Stimulated activated CD4-positive, alpha-beta T cell treated with anti-CD3 and anti-CD28 coated beads, TNF-alpha, amount 100 ng/mL, for 24 hours (primary cell): ENCODE measurements at places on chromosomes 16 and 17.

DNA sequence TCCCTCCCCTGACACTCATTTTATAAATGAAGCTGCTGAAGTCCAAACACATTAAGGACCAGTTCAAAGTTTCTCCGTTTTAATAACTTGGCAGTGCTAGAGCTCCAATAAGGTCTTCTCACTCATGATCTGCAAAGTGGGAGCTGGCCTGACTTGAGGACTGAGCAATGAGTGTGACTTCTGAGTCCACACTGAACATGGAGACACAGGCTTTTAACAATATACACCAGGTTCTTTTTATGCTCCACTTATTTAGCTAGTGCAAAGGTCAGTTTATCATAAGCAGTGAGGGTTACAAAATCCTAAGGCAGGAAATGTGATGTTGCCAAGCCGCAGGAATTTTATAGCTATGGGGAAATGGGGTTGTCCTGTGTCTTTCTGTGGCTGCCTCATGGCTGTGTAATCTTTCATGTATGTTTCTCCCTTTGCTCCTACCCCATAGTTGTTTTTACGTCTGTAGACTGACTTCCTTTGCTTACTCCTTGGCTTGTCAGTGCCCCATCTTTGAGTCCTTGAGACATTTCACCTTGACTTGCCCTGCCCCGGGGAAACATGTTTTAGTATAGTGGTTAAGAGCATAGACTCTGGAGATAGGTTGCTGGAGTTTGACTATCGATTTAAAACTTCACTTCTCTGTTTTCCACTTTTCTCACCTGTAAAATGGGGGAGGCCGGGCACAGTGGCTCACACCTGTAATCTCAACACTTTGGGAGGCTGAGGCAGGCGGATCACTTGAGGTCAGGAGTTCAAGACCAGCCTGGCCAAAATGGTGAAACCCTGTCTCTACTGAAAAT, 12.2 kb upstream of the MMD start:
- DNase-seq = no peak

GRCh38 chr16:58399718-58400633, 7.7 kb downstream of the GINS3 start:
- no peak for DNase-seq

DNA sequence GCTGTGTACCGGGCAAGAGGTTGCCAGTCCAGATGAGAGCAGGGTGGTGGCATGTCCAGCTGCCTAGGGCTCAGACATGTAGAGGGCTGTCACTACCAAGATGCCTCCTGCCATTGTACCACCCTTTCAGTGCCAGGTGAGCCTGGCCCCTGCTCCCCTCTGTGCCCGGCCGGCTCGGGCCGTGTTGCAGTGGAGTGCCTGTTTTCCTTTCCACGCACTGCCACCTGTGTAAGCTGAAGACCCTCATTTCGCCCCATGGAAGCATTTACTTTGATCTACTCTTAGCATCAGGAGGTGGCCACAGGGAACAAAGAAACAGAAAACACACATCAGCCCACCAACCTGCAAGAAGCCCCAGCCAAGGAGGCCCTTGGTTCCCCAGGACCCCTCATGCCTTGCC, 4.6 kb upstream of the RBFOX3 start:
- DNase-seq = no peak

DNA sequence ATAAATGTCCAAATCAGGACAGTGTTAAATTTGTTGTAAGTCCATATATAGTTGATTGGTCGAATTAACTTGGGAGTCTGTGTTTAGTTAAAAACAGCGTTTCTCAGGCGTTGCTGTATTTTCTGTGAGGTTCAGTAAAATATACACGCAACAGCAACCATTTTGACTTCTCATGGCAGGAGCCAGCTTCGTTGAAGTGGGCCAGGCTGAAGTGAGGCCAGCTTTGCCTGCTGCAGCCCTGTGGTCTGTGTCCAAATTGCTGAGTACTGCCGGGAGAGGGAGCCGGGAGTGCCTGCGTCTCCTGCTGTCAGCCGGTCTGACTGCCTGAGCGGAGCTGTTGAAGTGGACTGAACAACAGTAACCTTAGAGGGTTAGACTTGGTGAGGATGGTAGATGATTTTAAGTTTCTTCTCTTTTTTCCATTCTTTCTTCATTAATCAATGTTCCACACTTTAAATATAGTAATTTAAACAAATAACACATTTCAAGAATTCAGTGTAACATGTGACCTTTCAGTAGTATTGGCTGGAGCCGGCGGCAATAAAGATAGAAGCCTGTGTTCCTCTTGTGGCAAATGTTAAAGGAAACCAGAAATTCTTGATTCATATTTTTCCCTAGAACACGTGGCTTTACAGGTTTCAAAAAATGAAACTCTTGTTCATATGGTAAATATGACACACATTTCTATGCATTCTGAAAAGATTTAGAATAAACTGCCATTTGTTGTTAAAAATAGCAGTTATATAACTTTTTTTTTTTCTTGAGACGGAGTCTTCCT, 37.0 kb upstream of the ZNF750 start:
- no peak for DNase-seq

DNA sequence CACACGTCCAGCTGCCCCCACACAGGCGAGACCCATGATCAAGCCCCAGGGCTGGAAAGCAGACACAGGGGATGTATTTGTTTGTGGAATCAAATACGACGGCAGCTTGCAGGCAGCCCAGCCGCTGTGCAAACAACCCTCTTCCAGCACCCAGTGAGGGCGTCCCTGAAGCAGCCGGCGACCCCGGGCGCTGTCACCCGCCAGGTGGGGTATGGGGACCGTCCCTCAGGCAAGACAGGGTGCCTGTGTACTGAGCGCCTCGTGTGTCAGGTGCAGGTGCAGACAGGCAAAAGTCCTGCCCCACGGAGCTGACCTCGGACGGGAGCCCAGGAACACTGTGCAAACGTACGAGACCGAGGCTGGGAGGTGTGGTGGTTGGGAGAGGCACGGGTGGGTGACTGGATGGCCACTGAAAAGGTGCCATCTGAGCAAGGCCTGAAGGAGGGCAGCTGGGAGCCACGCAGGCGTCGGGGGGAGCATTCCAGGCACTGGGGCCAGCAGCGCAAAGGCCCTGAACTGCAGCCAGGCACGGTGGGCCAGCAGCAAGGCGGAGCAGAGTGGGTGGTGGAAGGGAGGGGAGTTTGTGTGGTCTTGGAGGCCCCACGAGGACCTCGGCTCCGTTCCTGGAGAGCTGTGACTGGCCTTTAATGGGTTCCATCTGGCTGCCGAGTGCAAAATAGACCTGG, 48.5 kb downstream of the CBFA2T3 start:
- no peak for DNase-seq

GRCh38 chr16:47069841-47070584, 73.7 kb downstream of the NETO2 start:
- no peak for DNase-seq

DNA sequence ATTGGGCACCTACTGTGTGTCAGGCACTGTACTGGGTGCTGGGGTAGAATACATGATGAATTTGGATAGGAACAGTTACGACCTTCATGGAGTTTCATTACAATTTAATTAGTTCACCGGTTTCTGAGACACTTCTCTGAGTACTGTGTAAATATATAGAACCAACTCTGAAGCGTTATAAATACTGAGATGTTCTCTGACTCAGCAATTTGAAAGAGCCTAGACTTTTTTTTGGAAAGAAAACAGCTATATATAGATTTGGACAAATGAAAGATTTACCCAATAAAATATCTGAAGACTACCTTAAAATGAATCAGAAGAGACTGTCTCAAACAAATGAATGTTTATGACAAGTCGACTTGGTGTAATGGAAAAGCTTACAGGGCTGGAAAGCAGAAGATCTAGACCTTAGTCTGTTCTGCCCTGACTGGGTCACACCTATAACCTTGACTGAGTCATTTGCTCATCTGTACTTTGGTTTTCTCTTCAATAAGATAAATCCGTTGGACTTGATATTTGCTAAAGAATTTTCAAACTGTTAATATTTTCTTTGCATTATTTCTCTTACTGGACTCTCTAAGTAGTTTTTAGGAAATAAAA, 4.6 kb upstream of the GAN start:
- DNase-seq = no peak

DNA sequence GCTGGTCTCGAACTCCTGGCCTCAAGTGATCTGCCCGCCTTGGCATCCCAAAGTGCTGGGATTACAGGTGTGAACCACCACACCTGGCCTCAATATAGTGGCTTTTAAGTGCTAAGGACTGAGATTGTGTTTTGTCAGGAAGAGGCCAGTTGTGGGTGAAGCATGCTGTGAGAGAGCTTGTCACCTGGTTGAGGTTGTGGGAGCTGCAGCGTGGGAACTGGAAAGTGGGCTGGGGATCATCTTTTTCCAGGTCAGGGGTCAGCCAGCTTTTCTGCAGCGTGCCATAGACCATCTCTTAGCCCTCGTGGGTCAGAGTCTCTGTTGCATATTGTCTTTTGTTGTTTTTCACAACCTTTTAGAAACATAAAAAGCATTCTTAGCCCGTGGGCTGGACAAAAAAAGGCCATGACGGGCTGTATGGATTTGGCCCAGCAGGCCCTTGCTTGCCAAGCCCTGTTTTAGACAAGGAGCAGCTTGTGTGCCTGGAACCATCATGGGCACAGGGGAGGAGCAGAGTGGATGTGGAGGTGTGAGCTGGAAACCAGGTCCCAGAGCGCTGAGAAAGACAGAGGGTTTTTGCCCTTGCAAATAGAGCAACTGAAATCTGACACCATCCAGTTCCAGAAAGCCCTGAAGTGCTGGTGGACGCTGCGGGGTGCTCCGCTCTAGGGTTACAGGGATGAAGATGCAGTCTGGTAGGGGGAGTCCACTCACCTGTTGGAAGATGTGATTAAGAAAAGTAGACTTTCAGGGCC, 5.5 kb downstream of the BIRC5 start:
- DNase-seq = no peak

DNA sequence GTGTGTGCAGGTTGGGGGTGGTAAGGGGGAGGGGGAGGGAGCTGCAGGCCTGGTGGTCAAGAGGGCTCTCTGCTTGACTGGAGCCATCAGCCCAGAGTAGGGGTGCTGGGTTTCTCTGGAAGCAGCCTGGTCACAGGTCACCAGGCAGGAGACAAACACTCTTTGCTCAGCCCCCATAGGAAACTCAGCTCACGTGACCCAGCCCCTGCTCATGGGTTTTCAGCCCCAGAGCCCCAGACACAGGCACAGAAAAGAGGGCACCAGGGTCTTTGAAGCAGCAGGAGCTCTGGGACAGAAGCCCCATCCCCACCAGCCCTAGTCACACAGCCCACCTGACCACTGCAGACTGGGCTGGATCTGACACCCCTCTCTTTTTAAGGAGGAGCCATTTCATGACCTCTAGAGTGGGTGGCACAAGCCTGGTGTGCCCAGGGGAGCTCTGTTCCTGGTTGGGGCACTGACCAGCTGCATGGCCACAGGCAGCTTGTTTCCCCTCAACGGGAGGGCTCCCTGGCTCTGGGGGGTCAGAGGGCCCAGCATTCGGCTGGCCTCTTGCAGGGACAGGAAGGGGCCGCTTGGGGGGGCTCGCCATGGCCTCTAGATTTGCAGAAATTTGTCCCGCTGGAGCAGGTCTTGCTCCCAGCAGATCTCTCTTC, 13.8 kb upstream of the CD79B start:
- DNase-seq = no peak

DNA sequence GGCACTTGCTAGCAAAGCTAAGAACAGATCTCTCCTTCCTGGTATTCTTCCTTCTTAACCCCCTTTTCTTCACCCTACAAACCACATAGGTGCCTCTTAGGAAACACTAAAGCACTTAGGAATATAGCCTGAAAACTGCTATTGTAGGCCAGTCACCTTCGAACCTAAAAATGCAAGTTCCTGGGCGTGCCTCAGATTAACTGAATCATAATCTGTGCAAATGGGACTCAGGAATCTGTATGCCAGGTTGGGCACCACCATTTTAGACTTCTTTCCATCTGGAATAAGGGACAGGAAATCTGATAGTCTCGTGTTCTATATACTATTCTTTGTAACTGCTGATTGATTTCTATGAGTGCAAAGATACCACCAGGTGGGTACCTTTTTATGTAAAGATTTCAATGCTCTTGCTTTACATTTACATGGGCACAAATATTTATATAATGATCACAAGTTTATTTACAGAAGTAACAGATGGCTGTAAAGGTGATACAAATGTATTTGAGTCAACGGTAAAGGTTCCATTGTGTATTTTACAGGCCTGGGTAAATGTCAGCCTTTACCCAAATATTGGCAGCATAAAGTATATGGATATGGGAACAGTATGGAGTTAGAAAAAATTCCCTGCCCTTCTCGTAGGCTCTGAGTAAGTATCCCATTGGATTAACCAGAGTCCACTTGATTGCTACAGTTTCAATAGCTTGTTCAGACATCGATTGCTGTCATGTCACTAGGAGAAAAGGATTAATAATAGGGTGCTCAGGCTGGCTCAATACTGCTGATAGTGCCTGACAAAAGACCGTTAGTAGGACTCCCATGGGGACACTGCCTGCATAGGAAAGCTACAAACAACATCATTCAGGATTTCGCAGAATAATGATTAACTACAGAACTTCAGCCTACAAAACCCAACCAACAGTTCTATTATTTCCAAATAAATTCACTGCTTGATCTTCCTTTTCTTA, 124.7 kb downstream of the SNX11 start:
- no peak for DNase-seq

- no peak for DNase-seq
Measured at GRCh38 chr17:72714357-72714966, 378.0 kb downstream of the SLC39A11 start.
